ENCODE measurements at places on chromosomes 5 and 9.
A peak's percentile ranks its signal among the peaks of the same experiment; 100 is the strongest.

- DNase-seq = no peak
Observed at GRCh38 chr5:82603033-82603987, 325.2 kb upstream of the RPS23 start.

DNA sequence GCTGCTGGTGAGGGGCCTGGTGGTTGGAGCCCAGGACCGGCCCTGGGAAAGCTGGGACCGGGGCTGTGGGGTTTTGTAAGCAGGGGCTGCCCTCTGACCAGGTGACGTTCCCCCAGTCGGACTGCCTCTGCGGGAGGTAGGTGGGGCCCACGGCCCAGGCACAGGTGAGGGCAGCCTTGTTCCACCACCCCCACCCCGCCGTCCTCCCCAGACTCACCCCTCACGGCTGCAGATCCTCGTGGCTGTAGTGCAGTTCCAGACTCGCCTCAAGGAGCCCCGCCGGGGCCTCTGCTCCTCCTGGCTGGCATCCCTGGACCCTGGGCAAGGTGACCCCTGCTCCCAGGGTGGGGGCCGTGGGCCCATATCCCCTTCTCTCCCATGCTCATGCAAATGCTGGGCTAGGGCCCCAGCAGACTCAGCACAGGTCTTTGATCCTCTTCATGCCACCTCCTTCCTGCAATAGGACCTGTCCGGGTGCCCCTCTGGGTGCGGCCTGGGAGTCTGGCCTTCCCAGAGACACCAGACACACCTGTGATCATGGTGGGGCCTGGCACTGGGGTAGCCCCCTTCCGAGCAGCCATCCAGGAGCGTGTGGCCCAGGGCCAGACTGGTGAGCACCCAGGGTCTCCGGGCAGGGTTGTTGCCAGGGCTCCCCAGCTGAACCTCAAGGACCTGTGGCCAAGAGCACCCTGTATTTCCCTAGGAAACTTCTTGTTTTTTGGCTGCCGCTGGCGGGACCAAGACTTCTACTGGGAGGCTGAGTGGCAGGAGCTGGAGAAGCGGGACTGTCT is 6.6 kb downstream of the RNF208 start:
- DNase-seq = no peak

- DNase-seq = no peak
Observed at GRCh38 chr5:106862450-106863193, 808.1 kb downstream of the EFNA5 start.

DNA sequence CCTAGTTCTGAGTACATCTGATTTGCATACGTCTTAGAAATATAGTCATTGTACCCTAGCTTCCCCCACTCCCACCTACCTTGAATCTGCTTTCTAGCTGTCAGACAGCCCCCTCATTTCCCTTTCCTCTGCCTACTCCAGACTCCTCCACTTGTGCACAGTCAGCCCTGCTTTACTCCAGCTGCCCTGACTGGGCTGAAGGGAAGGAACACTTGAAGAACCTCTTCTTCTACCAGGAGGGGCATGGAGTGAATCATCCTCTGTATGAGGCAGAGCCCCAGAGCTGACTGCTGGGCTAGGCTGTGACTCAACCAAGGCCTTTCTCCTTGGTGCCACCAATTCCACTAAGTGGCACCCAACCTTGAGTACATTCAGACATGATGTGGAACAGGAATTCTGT is 18.1 kb upstream of the ZFR start:
- peak; percentile 89 for DNase-seq

DNA sequence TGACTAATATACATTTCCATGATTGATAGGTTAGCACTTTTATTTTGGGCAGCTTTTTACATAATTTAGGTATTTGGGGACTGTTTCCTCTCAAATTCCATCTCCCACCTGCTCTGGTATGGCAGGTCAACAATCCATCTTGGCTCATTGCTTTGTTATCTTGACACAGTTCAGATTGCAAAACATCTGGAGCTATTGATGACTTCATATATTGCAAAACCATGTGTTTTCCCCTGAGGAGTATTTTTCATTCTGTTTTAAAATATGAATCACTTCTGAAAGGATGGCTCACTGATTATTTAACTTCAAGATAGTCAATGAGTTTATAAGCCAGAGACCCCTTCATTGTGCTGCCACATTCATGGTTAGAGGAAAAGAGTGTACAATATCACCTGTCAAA is 1206.0 kb upstream of the C9orf72 start:
- DNase-seq = no peak

- no peak for DNase-seq
Observed at GRCh38 chr9:136133191-136133958, 14.7 kb upstream of the TMEM250 start.

DNA sequence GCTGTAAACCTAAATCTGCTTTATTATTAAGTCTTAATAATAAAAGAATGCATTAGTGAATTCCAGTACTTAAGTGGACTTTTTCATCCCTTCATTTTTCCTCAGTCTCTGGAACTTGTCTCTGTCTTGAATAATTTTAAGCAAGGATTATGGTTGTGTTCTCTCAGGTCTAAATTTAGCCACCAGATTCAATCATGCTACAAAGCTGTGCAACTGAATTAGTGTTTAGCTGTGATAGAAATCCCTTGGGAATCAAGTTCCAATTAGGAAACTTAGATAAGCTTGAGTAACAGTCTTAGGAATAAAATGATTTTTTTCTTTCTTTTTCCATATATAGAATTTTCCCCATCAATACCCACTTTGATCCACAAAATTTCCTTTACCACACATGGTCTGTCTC is 104.3 kb downstream of the PLPPR1 start:
- DNase-seq = no peak

DNA sequence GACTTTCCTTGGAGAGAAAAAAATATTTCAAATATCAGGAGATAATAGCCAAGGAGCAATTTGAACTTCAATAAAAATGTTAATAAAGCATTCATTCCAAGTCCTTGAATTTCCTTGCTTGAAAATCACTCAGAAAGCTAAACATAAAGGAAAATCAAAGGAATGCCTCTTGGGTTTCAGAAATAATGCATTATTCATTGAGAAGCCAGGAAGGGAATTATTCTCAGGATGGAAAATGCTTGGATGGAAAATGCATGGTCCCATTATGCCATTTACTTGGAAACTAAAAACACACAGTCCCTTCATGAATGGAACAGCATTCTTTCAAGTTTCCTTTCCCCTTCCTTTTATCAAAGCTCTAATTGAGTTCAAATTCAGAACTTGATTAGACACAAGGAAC is 160.9 kb downstream of the LPAR1 start:
- DNase-seq = no peak

DNA sequence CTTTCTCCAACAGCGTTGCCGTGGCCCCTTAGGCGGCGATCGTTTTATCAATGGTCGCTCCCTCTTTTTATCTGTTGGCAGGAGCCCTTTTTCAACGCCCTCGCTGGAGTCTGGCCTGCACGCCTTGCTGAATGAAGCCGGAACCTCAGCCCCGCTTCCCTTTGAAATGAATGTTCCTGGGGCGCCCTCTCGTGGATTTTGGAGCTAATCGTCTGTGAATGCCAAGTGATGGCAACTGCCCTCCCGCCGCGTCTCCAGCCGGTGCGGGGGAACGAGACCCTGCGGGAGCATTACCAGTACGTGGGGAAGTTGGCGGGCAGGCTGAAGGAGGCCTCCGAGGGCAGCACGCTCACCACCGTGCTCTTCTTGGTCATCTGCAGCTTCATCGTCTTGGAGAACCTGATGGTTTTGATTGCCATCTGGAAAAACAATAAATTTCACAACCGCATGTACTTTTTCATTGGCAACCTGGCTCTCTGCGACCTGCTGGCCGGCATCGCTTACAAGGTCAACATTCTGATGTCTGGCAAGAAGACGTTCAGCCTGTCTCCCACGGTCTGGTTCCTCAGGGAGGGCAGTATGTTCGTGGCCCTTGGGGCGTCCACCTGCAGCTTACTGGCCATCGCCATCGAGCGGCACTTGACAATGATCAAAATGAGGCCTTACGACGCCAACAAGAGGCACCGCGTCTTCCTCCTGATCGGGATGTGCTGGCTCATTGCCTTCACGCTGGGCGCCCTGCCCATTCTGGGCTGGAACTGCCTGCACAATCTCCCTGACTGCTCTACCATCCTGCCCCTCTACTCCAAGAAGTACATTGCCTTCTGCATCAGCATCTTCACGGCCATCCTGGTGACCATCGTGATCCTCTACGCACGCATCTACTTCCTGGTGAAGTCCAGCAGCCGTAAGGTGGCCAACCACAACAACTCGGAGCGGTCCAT is 10.0 kb downstream of the S1PR3 start:
- DNase-seq = peak; percentile 88

GRCh38 chr9:134546246-134546731 is 95.3 kb upstream of the COL5A1 start:
- DNase-seq = no peak

DNA sequence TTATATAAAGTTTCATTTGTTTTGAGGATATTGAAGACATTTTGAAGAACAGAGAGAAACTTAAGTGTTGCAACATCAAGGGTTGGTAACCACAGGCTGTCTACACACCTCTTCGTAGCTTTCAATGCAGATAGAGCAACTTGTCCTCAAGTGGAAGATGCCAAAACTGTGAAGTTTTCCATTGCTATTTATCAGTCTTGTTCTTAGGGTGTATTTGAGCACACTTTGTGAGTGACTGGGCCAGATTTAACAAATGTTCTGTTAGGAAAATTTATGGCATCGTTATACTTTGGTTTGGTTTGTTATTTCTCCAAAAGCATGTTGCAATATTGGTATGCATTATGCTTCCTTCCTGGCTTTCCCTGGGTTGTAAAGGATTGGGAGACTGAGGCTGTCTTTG is 31.6 kb downstream of the NNT start:
- no peak for DNase-seq

DNA sequence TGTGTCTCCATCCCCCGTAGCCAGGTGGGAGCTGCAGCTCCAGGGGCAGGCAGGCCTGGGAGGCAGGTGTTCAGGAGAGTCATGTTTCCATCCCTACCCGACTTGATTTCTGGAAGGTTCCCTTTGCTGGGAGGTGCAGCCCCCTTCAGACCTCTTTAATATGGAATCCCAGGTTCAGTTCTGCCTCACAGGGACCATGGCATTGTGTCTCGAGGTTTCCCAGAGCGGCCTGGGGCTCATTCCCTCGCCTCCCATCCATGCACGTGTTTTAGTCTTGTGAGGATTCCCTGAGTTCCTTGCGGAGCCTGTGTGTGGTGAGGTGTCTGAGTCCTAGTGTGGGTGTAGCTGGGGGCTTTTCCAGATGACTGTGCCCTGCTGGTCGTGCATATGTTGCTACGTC is 16.5 kb upstream of the AHRR start:
- DNase-seq = no peak

DNA sequence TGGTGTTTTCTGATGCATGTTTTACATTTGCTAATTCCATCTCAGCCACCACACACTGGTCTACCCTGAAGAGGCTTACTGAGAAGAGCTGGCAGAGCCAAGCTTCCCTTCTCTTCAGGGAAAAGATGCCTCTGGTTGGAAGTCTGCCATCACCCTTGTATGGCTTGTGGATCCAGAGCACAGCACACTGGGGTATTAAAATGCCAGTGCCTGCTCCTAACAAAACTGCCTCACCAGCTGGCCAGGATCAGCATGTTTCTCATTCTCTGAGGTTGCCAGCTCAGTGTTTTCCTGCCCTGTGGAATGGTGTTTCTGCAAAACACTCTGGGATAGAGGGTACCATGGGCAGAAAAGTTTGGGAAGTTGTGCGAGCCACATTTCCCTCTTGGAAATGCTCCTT is 31.6 kb upstream of the ZNF618 start:
- DNase-seq = no peak

Data from inflammatory macrophage (primary cell).